ENCODE measurements at places on chromosomes 7 and 10. TPM values are rescaled to one million over a fixed set of nuclear protein-coding genes. Genes with fewer than 3 reads are reported as not detected.

GRCh38 chr7:141430455-141431139, 120.6 kb upstream of the AGK start:
- no peak overlapping the region for H3K4me3 ChIP-seq

- H3K36me3 ChIP-seq: no peaks in the 10 kb centered on the region
- no peak for DNase-seq
- no peaks in the 10 kb centered on the region for H3K4me1 ChIP-seq
- H3K4me3 ChIP-seq: no peak overlapping the region
- peak overlapping the region; percentile 35 for H3K27ac ChIP-seq
- H3K27me3 ChIP-seq: no peaks in the 10 kb centered on the region
Measured at GRCh38 chr7:81845744-81846241, 75.9 kb upstream of the HGF start.

GRCh38 chr7:155469-155900, 36.9 kb upstream of the FAM20C start:
- DNase-seq: no peak
- no peaks in the 10 kb centered on the region for H3K27me3 ChIP-seq
- H3K36me3 ChIP-seq: no peaks in the 10 kb centered on the region
- H3K4me1 ChIP-seq: peaks cover 28% of the 10 kb centered on the region

- H3K27ac ChIP-seq: no peak overlapping the region
- no peaks in the 10 kb centered on the region for H3K36me3 ChIP-seq
- no peak overlapping the region for H3K4me3 ChIP-seq
- H3K4me1 ChIP-seq: peaks cover 18% of the 10 kb centered on the region
- H3K27me3 ChIP-seq: no peaks in the 10 kb centered on the region
Measured at GRCh38 chr10:50362547-50363125, 111.3 kb upstream of the ASAH2 start.

DNA sequence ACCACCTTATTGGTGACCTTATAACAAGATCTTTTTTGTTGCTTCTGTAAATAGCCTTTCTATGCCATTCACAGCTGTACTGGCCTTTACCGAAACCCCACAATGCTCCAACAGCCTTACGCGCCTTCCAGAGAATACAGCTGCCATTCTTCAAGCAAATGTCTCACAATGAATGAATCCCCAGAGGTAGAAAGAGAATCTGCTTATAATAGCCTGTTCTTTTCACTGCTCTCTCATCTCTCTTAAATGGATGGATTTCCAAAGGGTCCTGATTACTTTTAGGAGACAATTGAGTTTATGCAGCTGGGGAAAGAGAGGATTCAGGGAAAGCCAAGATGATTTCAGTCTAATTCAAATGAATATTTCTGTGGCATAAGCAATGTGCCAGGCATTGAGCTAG, 183.1 kb upstream of the PDE1C start:
- no peak for DNase-seq
- H3K4me3 ChIP-seq: no peak overlapping the region
- H3K36me3 ChIP-seq: no peaks in the 10 kb centered on the region
- no peaks in the 10 kb centered on the region for H3K27me3 ChIP-seq

GRCh38 chr10:101397140-101397539, 43.2 kb downstream of the BTRC start:
- peaks cover 16% of the 10 kb centered on the region for H3K4me1 ChIP-seq
- H3K4me3 ChIP-seq: no peak overlapping the region
- no peaks in the 10 kb centered on the region for H3K27me3 ChIP-seq
- H3K36me3 ChIP-seq: no peaks in the 10 kb centered on the region
- no peak overlapping the region for H3K27ac ChIP-seq
- no peak for DNase-seq

DNA sequence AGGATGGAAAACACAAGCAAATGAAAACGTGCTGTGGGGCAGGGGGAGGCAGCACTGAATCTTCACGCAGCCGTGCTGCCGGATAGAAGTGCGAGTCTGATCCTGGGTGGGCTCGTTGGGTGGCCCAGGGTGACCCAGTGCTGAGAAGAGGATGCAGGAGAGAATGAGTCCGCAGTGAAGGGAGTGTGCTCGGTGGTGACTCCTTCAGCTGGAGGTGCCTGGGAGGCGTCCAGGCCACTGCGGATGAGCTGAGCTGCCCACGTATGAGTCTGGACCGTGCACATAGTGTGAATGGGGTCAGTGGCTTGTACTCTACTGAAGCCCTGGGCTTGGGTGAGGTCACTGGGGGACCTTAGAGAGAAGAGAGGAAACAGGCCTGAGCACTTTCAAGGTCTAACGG, 190.0 kb upstream of the MGMT start:
- H3K4me1 ChIP-seq: no peaks in the 10 kb centered on the region
- H3K4me3 ChIP-seq: no peak overlapping the region
- no peak overlapping the region for H3K27ac ChIP-seq
- H3K36me3 ChIP-seq: no peaks in the 10 kb centered on the region
- DNase-seq: no peak

GRCh38 chr7:11689096-11689495, 142.9 kb downstream of the THSD7A start:
- H3K4me1 ChIP-seq: no peaks in the 10 kb centered on the region
- H3K27ac ChIP-seq: no peak overlapping the region
- DNase-seq: no peak

DNA sequence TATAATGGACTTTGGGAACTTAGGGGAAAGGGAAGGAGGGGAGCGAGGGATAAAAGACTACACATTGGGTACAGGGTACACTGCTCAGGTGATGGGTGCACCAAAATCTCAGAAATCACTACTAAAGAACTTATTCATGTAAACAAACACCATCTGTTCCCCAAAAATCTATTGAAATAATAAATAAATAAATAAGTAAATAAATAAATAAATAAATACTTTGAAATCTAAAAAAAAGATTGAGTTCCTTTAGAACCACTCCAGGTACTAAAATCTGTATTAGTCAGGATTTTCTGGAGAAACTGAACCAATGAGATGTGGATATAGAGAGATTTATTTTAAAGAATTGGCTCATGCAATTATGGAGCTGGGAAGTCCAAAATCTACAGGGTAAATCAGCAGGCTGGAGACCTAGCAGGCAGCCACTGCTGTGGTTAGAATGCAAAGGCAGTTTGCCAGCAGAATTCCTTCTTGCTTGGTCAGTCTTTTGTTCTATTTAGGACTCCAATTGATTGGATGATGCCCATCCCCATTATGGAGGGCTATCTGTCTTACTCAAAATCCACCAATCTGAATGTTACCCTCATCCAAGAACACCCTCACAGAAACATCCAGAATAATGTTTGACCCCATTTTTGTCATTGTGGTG, 8.9 kb downstream of the IGFBP1 start:
- H3K4me1 ChIP-seq: no peaks in the 10 kb centered on the region
- no peaks in the 10 kb centered on the region for H3K27me3 ChIP-seq
- no peak for DNase-seq

DNA sequence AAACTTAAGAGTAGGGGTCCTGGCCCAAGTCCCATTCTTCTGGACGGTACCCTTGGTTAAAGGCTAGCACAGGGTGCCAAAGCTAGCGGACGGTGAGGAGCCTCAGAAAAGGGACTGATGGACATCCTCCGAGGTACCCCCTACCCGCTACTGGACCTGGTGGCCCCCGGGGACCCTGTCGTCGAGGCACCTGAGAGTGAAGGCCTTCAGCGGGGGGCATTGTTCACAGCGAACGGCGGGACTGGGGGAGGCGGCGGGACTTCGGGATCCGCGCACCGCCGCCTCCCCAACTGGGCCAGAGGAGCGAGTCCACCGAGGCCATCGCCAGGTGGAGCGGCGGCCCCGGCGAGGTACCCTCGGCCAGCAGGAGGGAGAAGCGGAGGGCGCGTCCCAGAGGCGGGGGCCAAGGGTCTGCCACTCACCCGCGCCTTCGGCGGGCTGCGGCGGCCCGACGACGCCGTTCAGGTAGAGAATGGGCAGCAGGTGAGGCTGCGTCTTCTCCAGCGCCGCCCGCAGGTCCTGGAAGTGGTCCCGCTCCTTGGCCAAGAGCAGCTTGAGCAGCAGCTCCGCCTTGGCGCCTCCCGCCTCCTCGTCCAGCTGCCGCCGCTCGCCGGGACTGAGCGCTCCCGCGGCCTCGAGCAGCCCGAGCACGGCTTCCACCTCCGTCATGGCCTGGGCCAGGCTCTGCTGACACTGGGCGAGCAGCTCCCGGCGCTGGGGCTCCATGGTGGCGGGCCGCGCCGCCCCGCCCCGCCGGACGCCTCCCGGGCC, 575 bp downstream of the DLG5 start:
- no peak for DNase-seq
- peak overlapping the region; percentile 91 for H3K27ac ChIP-seq
- H3K27me3 ChIP-seq: no peaks in the 10 kb centered on the region
- no peaks in the 10 kb centered on the region for H3K36me3 ChIP-seq

DNA sequence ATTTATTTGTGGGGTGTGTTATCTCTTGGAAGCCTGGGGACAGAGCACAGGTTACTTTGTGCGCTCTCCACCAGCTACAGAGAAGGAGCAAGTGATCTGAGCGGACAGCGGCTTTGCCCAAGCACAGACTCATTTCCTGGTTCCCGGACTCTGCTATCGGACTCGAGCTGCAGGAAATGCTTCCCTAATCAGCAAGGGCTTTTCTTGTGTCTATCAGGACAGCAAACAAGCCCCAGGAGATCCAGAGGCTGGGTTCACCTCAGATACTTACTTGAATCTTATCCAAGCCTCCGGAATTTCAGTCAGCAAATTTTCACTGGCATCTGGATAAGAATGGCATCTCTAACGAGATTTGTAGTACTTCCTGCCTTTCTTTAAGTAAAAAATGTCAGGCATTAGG, 27.8 kb downstream of the MRC1 start:
- peak overlapping the region; percentile 18 for H3K4me3 ChIP-seq
- no peak overlapping the region for H3K27ac ChIP-seq
- H3K36me3 ChIP-seq: no peaks in the 10 kb centered on the region
- no peaks in the 10 kb centered on the region for H3K27me3 ChIP-seq
- peaks cover 27% of the 10 kb centered on the region for H3K4me1 ChIP-seq

DNA sequence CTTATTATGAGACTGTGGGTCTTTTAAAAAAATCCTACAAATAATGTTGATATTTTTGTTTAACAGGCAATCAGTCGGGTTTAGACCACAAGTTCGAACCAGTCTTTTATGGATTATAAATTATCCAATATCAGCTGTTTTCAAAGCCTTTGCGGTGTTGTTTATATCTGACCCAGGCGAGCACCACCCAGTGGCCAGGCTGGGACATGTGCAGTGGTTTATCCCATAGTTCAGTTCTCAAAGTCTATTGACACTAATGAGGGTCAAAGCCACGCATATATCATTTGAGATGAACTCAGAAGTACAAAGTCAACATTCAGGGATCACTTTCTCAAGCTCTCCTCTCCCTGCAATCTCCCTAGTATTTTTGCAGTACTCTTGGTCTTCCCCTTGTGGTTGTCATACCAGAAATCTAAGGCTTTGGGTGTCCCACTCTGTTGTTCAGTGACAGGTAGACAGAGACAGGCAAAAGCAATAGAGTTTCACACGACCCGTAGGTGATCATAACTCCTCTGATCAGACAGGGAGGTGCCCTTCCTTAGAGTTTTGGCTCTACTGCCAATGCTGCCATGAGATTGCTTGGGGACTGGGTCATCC, 117.4 kb upstream of the POM121L12 start:
- DNase-seq: no peak
- no peak overlapping the region for H3K4me3 ChIP-seq
- no peak overlapping the region for H3K27ac ChIP-seq
- no peaks in the 10 kb centered on the region for H3K27me3 ChIP-seq
- H3K36me3 ChIP-seq: no peaks in the 10 kb centered on the region

GRCh38 chr7:142716596-142716995, 32.7 kb upstream of the PRSS1 start:
- H3K27ac ChIP-seq: no peak overlapping the region
- no peak overlapping the region for H3K4me3 ChIP-seq
- no peaks in the 10 kb centered on the region for H3K36me3 ChIP-seq
- no peak for DNase-seq
- H3K27me3 ChIP-seq: no peaks in the 10 kb centered on the region

Gene TRPV6
- total RNA-seq: not detected

Gene CHST3
- total RNA-seq: 24.1 TPM

Gene SBDS
- 198 TPM for total RNA-seq
